Effector CD4-positive, alpha-beta T cell (primary cell): ENCODE measurements at places on chromosomes 6 and 20.

GRCh38 chr20:31717478-31718201 lies 5.0 kb downstream of the BCL2L1 start:
- no peak for DNase-seq

- DNase-seq, result no peak
These were observed 149.2 kb downstream of the MOXD1 start for GRCh38 chr6:132252113-132252512.

DNA sequence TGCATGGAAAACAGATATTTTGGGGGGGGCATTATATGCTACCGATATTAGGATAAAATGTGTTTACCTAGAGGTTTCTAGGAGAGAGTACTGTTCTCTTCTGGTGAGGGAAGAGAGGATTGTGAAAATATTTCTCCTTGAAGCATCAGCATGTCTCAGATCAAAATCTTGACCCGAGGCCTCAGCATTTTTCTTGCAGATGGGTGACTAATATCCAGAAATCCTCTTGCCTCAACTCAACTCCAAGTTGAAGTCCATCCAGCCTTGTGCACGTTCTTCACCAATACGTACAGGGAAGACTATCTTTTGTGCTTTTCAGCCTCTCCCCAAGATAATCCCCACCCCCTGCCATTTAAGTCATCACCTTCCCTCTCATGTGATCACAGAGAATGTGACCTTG lies 59.5 kb downstream of the PRND start:
- DNase-seq, result no peak

DNA sequence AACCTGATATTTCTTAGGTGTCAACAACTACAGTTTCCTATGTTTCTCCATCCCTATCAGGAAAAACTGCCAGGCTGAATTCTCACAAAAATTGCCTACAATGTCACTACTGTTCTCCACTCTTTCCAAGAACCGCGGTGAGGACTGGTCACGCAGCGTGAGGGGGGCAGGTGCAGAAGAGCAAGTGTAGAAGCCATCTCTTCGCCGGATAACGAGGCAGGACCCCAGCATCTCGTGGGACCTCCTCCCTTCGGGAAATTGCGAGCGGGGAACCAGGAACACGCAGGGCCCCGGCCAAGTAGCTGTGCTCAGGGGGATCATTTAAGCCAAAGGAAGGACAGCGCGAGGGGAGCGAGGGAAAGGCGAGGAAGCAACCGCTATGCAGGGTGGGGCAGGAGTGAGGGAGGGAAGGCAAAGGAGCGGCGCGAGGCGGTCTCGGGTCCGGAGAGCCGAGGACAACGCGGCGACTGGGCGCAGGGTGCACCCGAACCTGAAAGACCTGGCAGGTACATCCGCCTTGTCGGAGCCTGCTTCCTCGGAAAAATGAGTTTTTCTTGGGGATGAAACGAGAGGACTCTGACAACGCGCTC lies 559 bp downstream of the APMAP start:
- no peak for DNase-seq

DNA sequence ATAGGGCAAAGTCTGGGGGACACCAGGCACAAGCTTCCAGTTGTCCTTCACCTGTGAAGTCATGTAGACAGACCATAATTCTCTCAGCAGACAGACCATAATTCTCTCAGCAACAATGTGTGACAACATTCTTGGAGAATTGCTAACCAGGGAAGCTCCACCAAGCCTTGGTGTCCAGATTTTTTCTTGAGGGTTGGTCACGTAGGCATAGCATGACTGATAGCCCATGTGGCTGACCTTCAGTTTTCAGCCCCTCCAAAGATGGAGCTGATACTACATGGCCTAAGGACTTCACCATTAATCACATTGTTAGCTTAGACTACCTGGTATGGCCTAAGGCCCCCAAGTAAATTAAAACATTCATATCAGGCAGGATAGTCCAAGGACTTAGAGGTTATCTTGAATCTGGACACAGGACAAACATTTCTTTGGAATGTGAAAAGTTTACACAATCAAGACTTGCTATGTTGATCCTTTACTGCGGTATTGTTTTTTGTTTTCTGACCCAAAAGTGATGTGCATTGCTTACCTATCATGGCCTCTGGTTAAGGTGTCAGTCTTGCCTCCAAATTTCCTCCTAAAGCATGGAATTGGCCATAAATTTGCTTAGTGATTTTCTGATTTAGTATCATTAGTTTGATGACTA lies 76.9 kb downstream of the CEP57L1 start:
- DNase-seq, result no peak

DNA sequence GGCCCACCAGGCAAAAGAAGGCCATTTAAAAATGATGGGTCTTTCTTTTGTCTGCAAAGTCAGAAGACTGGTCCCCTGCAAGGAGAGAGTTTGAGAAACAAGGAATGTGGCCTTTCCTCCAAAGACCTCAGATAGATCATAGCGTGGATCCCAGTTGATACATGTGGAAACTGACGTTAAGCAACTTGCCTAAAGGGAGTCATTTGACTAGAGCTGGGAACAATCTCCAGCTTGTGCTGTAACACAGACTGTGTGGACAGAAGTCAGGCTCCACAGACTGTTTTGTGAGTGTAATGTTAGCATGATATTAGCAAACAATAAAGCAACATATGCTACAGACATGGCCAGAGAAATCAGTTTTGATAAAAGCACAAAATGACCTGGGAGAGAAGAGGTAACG lies 140.4 kb upstream of the CITED2 start:
- DNase-seq, result no peak

- DNase-seq, result no peak
These were observed 54.9 kb downstream of the RSPO3 start for GRCh38 chr6:127173156-127173940.

- DNase-seq, result no peak
These were observed 6.5 kb downstream of the BMP5 start for GRCh38 chr6:55868771-55869479.

DNA sequence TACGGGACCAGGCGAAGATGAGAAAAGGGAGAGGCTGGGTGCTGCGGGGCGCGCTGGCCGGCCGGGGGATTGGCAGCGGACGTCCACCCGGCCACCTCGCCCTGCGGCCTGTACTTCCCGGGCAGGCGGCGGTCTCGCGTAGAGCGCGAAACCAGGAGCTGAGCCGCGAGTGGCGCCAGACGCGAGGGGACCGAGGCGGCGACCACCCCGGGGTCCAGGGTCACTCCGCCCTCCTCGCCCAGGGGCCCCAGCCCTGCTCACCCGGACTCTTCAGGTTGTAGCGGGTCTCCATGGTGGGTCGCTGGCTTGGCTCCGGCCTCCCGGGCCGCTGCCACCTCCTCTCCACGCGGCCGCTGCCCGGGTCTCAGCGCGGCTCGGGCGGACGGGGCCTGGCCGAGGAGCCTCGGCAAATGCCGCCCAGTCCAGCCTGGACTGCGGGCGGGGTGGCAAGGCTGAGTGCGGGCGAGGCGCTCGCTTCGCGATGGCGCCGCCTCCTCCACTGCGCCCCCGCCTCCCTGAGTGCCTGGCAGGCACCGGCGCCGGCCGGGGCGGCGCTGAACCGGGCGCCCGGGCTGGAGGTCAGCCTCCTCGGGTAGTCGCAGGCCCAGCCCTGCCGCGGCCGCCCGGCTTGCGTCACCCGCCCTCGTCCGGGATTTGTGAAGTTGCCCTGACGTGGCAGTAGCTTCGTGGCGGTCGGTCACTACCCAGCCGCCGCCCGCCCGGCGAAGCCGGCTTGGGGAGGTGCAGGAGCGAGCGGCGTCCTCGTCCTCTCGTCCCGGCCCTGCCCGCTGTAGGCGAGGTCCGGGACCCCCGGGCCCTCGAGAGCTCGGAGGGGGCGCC lies at the start of gene UBE2J1:
UBE2J1 (minus strand) TSS at position 445 of the 840 bp plus-strand sequence; CDS start at position 292, 153 bp downstream.
- DNase-seq, result peak; percentile 57

DNA sequence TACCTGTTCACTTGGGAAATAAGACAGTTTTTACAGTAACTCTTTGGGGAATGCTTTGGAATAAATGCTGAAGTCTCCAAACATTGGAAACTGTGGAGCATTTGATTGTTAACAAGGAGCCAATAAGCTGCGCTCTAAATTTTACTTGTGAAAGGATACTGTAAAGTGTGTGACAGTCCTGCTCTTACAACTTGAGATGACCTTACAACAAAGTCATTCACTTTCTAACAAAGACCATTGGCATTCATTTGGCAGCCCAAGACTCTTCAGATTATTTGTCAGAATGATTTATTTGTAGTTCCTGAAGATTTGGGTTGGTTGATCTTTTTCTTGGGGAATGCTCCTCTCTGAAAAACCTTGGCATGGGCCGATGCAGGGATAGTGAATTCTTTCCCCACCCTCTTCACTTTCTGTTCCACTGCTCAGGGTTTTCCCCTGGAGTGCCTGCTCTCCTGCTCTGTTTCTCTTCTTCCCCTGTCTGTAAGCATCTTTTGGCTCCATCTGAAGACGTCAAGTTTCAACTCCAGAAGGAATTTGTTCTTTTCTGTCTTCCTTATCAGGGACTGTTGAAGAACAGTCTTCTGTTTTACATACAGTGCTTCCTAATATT lies 116.4 kb downstream of the AKAP7 start:
- no peak for DNase-seq

DNA sequence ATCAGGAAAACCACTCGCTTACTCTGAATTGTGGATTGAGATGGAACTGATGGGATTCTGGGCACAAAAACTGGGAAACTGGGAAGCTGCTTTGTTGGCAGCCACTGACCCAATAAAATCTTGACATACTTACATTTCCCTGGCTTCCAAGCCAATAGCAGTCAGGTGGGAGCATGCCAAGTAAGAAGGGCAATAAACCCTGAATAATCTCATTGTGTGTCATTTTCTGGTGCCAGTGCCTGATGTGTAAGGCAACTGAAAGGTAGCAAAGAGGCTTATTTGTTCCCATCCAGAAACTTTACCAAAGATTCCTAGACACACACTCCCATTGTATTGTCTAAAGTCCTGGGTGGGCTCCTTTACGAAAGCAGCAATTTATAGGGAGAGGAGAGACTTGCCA lies 93.2 kb downstream of the TBX18 start:
- no peak for DNase-seq
